ENCODE measurements at places on chromosomes 2 and 18.

DNA sequence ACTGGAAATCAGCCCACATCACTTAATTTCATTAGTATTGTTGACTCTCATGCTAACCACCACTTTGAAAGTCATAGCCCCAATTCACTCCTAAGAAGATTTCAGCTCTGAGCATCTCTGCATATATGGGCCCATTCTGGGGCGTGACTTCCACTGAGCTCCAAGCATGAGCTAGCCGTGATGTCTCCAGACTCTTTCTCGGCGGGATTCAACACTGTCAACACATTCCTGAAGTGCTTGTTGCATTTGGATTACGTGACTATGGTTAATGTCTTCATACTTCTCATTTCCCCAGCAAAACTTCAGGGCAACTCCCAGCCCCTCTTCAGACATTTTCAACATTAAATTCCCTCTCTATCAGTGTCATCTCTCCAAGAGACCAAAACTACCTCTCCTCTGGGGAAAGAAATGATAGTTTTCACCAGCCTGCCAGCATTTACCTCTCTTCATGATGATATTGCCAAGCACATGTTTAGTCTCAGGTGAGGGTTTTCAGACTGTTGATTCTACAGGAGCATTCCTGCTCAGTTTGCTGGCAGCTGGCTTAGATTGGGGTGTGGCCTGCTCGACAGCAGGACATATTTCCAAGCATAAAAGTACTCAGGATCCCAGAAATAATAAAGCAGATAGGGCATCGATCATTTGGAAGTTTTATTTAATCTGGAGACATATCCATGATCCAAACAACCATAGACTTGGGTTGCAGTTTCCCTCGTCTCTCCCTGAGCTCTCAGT, 81.7 kb downstream of the FEZ2 start:
- no peak for DNase-seq

GRCh38 chr2:234502285-234502918, 5.5 kb upstream of the ARL4C start:
- no peak for DNase-seq

- DNase-seq, result no peak
Observed at GRCh38 chr2:171921970-171922229, 361 bp upstream of the HAT1 start.

GRCh38 chr2:42246562-42246961, 77.4 kb downstream of the EML4 start:
- no peak for DNase-seq

DNA sequence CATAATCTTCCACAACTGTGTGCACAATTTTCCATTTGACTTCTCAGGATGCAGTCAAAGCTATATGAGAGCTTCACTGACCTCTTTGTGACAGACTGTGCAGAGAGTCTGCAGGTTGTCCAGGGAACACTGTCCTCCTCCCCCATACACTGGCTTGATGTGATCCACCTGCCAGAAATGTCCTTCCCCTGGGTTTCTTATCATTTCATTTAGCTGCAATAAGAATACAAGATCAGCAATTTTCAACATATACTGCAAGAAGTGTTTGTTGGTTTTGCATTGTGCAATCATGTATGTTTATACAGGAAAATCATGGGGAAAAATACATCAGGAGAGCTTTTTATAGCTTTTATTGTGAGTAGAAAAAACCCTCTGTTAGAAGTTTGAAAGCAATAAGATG, 150.7 kb downstream of the RAB3GAP1 start:
- no peak for DNase-seq

GRCh38 chr2:28332696-28333095, 60.0 kb upstream of the FOSL2 start:
- no peak for DNase-seq

GRCh38 chr2:45889053-45889452, 237.6 kb downstream of the PRKCE start:
- DNase-seq, result no peak

- no peak for DNase-seq
Observed at GRCh38 chr2:180021850-180022249, 14.8 kb upstream of the CWC22 start.

- DNase-seq, result no peak
Observed at GRCh38 chr2:101081375-101081907, 69.7 kb downstream of the TBC1D8 start.

- DNase-seq, result no peak
Observed at GRCh38 chr2:168272225-168272624, 24.8 kb upstream of the STK39 start.

DNA sequence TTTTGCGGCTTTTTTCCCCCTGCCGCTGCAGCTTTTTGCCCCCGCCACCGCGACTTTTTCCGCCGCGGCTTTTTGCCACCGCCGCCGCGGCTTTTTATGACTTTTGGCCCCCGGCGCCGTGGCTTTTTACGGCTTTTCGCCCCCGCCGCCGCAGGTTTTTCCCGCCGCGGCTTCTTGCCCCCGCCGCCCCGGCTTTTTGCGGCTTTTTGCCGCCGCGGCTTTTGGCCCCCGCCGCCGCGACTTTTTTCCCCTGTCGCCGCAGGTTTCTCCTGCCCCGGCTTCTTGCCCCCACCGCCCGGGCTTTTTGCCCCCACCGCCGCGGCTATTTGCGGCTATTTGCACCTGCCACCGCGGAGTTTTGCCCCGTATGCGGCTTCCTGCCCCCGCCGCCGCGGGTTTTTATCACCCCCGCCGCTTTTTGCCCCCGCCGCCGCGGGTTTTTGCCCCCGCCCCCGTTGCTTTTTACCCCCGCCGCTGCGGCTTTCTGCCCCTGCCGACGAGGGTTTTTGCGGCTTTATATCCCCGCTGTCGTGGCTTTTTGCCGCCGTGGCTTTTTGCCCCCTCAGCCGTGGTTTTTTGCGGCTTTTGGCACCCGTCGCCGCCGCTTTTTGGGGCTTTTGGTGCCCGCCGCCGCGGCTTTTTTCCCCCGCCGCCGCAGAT, 2750.9 kb downstream of the RPIA start:
- DNase-seq, result no peak

DNA sequence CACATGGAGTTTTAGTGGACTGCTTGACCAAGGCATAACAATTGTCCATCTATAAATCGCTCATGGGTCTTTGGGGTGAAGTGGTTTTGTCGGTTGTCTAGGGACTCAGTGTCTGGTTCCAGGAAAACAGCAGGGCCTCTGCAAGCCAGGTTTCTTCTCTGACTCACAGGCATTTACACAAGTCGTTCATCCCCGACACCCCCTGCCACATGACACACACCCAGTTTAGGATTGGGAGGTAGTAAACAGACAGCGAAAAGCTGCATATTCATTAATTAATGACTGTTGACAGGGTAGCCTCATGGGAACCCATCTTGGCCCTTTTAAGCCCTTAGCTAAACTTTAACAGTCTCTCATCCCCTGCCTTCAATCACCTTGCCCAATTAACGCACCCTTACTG, 194.8 kb upstream of the ACVR2A start:
- no peak for DNase-seq
